ENCODE measurements at places on chromosomes 5 and 9.

DNA sequence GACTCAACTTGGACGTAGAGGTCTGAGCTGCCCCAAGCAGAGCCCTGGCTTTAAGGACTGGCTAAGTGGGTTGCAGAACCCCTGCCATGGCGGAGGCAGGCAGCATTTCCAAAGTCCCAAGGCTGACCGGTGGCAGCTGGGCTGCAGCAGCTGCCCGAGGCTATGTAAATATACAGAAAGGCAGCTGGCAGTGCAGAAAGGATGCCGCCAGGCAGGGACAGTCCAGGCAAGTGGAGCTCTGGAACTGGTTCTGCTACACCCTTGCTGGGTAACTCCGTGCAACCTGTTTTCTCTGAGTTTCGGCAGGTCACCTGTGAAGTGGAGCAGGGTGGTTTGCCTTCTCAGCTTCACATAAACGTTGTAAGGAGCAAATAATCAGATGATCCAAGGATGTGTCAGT lies 46.0 kb downstream of the SHB start:
- no peak for DNase-seq

DNA sequence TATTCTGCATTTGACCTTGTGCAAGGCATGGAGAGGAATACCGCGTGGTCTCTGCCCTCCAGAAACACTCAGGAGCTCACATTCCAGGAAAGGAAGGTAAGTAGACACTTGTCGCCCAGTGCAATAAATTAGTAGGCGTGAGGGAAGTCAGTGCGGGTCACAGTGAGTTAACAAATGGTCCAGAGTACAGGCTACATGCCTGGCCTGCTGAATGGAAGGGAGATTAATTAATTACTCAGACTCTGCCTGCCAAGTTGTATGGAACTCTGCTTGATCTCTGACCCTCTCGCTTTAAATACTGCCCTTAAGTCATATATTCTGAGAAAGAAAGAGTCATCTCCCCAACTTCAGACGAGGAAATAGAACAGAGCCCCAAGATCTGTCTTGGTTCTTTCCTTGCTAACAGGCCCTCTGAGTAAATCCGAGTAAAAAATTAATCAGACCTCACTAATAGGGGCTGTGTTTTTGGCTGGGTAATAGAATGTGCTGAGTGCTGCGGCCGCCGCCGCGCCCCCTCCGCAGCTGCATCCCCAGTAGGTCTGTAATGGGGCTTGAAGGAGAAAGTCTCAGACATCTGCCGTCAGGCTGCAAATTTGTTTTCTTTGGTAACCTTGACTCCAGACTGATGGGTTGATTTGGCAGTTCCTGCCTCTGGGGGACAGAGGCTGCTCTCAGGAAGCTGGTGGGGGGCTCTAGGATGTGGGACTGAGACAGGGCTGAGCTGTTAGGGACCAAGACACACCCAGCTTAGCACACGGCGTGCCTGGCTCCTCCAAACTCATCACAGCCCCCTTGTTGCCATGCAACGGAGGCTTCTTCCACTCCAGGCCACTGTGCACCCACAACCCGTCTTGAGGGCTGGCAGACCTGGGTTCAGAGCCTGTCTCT lies 144.4 kb downstream of the NSG2 start:
- DNase-seq, result no peak

DNA sequence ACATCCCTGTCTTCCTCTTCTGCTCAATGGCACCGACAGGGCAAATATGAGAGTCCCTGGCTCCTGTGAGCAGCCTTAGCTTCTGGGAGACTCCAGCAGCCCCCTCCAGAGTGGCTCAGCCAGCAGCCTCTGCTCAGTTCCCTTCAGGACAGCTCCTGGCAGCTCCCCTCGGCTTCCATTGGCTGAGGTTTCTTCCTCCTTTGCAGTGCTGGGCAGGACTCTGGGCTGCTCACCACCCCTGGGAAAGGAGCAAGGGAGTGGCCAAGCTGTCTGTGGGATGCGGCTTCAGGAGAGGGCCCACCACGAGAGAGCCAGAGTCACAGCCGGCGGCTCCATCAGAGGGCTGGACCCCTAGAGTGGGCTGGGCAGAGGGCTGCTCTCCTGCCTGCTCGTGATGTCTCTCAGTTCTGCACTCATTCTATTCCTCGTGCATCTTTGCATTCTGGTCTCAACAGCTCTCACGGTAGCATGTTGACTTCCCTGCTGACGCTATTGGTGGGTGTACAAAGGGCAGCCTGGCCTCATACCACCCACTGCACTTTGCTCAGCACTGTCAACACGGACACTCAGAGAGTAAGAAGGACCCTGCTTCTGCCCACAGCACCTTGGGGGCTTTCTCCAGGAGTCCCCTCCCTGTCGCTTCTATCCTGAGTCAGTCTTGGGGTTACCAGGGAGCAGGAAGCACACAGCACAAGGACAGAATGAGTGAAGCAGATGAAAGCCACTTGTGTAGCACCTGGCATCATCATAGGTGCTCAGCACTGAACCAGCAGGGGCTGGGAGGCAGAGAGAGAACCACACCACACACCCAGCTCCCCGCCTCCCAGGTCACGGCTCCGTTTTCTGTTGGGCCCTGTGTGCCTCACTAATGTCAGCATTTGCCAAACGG lies 80.9 kb upstream of the ALDH1B1 start:
- no peak for DNase-seq

DNA sequence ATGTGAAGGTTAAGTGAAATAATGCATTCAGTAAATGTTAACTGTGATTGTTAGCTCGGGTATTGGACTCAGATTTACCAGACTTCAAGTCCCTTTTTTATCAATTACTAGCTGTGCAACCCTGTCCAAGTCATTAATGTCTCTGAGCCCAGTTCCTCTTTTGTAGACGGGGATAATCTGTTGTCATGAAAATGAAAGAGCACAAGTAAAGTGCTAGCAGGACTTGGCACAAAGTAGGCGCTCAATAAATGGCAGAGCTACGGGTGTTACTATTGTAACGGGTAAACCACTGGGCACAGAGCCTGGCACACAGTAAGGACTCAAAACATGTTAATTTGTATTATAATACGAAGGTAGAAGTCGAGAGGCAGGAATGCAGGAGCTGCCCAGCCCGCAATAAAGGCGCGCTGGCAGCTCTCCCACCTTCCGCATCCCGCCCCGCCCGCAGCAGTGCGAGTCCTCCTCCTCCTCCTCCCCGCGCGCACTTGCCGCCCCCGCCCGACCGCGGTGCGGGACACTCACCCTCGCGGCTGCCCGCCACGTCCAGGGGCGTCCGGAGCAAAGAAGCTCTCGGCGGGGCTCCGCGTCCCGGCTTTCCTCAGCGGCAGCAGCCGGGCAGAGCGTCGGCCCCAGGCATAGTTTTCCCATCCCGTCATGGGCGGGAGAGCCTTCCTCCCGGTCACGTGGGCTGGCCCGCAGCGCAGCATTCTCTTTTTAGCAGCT lies at the start of gene C1QTNF2:
Gene C1QTNF2 (minus strand): TSS at position 637 of the 723 bp plus-strand sequence. CDS start 15,615 bp downstream, outside the sequence.
- DNase-seq, result no peak

DNA sequence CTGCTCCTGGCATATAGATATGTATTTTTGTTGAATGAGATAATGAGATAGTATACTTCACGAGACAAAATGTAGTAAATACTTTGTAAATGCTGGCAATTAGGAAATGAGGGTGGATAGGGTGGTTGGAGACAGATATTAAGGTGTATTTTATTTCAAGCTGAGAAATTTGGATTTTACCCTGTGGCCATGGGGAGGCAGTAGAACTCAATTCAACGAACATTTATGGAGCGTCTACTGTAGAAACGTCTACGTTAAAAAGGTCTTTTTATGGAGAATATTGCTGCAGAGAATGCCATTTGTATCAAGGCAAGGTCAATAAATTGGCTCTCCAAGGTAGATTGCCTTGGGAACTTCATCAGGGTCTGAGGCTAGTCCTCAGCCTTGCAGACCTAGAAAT lies 21.5 kb upstream of the RALGPS1 start:
- DNase-seq, result no peak
